GDM1 (cell line): ENCODE measurements at places on chromosomes 5 and 9.

DNA sequence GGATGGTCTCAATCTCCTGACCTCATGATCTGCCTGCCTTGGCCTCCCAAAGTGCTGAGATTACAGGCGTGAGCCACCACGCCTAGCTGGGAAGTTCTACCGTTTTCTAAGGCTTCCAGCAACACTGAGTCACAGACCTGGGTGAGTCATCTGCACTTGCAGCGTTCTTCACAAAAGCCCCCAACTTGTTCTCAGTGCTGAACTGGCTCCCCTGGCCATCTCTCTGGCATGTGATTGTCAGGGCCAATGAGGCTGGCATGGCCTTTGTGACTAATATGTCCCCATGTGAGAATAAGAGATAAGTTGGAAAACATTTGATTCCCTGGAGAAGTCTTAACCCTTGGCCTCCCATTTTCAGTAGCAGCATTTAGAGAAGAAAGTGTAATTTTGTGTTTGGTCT lies 124.4 kb downstream of the WDR41 start:
- DNase-seq: no peak

GRCh38 chr9:77616191-77616590 lies 31.9 kb downstream of the GNA14 start:
- no peak for DNase-seq

- DNase-seq: no peak
These were observed 77.1 kb downstream of the BAAT start for GRCh38 chr9:101307524-101308213.

DNA sequence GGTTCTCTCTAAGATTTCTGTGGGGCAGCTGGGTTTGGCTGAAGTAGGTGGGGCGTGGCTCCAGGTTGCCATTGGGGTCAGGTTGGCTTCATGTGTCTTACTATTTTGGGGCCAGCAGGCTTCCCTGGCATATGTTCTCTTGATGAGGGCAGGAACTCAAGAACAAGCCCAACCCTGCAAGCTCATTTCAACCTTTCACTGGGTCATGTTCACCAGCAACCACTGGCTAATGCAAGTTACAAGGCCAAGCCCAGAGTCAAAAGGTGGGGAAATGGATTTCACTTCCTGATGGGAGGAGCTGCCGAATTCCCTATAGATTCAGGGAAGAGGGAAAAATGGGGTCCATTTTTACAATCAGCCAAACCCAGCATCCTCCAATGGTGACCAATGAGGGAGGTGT lies 34.0 kb upstream of the HAND1 start:
- DNase-seq: no peak

GRCh38 chr5:90473396-90474234 lies 956 bp downstream of the MBLAC2 start:
- no peak for DNase-seq
